SK-N-MC (cell line): ENCODE measurements at places on chromosomes 1 and 21.

- peak; percentile 18 for DNase-seq
These were observed 25.2 kb downstream of the FHAD1 start for GRCh38 chr1:15272009-15272781.

- no peak for DNase-seq
These were observed 5.0 kb downstream of the LRRC41 start for GRCh38 chr1:46298387-46298786.

DNA sequence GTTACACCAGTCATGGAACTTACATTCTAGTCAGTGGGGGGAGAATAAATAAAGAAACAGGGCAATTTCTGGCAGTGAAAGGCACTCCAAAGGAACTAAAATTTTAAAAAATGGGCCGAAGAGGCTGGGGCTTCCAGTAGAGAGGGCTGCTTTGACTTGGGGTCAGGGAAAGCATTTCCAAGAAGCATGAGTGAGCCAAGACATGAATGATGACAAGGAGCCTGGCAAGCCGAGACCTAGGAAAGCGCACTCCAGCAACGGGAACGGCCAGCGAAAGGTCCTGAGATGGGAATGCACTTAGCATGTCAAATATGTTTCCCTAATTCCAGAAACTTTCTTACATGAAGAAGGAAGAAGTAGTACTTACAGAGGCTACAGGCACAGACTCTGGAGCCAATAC is 95.4 kb upstream of the NGF start:
- DNase-seq = no peak

DNA sequence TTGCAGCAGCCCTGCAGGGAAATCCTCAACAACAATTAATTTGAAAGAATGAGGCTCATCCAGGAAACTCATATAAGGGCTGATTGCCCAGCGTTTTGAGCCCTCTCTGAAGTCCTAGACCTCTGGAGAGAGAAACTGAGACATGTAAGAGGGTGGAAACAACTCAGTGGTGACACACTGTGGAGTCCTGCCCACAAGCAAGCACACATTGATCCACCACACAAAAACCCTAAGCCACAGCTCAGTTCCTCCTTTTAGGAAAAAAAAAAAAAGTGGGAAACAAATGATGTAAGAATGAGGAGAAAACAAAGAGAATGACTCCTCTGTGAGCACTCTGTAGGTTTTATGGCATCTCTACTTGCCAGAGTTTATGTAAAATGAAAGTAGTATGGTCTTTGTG is 22.9 kb upstream of the PLA2G5 start:
- no peak for DNase-seq

- DNase-seq = no peak
These were observed 195.1 kb downstream of the PTPRC start for GRCh38 chr1:198833706-198834503.

GRCh38 chr1:112267929-112268328 is 128.1 kb upstream of the CTTNBP2NL start:
- no peak for DNase-seq

DNA sequence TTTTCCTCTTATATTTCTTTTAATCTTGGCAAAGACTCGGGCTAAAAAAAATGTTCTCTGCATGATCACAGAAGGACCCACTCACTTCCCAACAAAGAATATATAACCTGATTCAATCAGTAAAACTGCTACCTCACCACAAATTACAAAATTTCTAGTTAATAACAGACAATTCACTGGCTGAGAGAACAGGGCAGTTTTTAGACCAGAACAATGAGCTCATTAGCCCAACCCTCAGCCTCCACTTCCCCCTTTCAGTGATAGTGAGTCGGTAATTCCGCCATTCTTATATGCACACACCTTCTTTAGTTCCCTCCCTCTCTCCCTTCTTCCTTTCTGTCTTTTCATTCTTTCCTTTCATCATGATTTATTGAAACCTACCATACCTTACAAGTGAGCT is 8.9 kb downstream of the SIPA1L2 start:
- DNase-seq = no peak

DNA sequence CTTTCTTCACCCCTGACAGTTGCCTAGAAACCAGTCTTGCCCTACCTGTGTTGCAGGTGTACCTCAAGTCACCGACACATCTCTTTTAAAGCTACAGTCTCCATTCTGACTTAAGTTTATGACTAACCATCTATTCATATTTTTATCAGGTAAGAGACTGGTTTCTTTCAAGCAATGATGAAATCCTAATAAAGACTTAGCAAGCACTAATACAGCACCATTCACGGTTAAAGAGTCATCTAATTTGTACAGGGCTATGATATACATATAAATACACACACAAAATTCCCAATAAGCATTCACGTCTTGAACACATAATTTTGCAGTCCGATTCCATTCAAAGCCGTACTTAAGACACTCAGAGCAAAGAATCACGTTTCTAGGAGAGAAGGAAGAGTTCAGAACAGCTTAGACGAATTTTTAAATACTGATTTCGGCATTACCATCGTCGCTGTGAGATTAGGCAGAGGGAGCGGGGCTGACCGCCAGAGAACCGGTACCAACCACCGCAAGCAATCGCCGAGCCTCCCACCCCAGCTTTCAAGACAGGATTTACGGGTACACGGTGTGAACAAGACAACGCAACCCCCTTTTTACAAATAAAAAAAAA is 943 bp downstream of the ERRFI1 start:
- no peak for DNase-seq
